ENCODE measurements at places on chromosomes 3 and 15.

DNA sequence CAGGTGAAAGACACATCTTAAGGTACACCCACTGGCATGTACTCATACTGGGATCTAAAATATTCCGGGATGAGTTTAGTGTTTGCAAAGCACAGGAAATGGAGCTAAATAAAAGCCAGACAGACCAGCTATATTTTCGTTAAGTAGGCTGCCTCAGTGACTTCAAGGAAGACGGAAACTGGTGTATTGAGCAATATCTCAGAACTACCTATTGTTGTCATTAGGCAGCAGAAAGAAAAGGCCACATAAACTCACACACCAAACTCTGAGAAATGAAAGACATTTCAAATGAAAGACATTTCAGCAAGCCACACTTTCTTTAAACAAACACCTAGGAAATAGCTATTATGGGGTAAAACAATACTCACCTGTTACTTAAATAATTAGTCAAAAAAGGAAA lies 761.7 kb upstream of the SEMA6D start:
- no peak for DNase-seq

DNA sequence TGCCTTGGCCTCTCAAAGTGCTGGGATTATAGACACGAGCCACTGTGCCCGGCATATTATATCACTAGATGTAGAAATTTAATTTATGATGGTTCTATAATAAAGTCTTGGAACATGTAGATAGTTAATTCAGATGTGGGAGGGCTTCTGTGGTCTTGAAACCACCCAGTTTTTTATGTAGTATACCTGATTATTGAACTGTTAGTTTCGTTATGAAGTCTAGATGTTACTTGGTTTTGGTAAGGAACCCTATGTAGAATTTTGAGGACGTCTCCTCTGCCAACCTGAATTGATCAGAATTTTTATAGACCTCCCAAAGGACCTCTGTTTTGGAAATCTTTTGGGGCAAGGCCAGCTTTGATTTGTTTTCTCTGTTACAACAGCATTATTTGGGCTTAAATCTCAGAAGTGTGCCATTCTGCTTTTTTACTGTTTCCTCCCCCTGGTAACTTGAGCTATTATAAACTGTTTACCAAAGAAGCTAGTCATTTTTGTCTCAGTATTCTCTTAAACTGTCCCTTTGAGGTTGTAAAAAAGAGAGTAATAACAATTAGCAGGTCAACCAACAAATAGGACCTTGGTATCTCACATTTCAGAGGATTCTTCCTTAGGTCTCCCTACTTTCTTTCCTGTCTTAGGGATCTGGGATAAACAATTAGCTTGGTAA lies 20.8 kb downstream of the AKAP13 start:
- DNase-seq: no peak

GRCh38 chr3:9330166-9330703 lies 32.6 kb upstream of the THUMPD3 start:
- DNase-seq: no peak

- no peak for DNase-seq
Observed at GRCh38 chr15:39892418-39892817, 27.6 kb downstream of the GPR176 start.

- DNase-seq: no peak
Observed at GRCh38 chr15:25773248-25773647, 89.9 kb downstream of the ATP10A start.

GRCh38 chr3:180176059-180176458 lies 139.3 kb upstream of the PEX5L start:
- no peak for DNase-seq

DNA sequence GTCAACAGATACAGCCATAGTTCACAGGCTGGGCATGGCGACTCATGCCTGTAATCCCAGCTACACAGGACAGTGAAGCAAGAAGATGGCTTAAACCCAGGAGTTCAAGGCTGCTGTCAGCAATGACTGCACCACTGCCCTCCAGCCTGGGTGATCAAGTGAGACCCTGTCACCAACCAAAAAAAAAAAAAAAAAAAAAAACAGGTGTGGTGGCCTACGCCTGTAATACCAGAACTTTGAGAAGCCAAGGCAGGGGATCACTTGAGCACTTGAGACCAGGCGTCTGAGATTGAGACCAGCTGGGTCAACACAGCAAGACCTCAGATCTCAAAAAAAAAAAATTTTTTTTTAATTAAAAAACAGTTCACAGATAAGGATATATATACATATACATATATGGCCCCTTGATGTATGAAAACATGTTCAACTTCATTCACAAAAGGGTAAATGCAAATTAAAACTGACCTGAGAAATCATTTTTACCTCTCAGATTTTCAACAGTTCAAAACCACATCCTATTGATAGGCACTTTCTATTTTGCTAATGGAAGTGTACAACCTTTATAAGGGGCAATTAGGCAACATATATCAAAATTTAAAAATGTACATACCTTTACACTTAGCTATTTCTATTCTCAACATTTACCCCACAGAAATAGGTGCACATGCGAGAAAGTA lies 51.1 kb downstream of the OSBPL10 start:
- no peak for DNase-seq

- DNase-seq: no peak
Observed at GRCh38 chr15:93213281-93213680, 124.3 kb upstream of the RGMA start.

DNA sequence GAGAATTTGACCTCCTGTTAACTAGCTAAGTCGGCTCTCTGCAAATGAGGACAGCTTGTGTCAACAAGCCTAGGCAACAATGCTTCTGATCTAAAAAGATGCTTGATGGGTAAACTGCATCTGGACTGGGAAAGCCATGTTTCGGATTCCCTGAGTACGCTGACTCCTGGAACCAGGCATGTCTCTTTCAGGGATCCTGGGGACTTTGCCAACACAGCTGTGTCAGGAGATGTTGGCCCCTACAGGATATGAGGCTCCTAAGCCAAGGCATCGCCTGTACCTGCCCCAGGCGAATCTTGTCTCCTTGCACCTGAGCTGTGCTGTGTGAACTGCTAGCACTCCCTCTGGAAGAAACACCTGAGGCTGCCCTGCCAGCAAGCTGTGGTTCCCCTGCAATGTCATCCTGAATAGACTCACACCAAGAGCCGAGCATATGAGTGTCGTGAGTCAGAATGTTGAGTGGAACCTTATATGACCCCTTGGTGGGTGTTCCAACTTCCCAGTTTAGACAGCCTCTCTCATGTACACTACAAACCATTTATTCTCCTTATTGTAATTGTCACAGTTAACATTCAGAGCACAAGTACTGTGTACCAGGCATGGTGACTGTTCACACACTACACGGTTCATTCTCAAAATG lies 17.0 kb downstream of the EOGT start:
- DNase-seq: no peak

DNA sequence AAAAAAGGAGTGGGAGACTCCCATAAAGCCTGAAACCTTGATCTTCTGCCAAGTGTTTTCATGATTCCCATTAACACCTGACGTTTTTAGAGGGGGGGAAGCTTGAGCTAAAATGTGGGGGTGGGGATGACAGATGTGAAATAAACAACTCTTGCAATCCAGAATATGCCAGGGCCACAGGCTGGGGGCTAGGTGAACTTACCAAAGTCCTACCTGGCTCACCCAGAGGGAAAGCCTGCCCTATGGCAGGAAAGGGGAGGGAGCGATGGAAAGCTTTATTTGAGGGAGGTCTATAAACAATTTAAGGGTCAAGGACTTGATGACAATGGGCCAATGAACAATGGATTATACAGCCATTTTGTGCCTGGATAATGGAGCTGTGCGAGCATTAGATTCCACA lies 108.3 kb downstream of the LRIG1 start:
- no peak for DNase-seq

DNA sequence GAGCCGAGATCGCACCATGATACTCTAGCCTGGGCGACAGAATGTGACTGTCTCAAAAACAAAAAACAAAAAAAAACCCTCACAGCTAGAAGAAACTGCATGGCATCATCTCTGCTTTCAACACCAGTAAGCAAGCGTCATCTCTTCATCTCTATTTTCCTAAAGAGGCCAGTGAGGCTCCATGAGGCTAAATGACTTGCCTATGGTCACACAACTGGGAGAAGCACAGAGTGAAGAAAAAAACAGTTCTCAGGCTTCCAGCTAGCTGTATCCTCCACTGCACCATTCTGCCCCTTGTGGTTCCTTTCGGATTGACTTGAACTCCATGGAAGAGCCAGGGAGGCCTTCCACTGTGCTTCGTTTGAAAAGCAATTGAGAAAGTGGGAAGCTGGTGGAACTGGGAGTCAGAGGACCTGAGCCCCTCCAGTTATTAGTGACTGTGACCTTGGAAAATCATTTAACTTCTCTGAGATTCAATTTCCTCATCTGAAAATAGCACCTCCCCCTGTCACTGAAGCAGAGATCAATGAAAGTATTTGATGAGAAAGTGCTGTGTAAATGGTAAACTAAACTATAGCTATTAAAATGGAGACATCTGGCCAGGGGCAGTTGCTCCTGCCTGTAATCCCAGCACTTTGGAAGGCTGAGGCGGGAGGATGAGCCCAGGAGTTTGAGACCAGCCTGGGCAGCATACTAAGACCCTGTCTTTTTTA lies 32.1 kb upstream of the DENND4A start:
- peak; percentile 78 for DNase-seq

DNA sequence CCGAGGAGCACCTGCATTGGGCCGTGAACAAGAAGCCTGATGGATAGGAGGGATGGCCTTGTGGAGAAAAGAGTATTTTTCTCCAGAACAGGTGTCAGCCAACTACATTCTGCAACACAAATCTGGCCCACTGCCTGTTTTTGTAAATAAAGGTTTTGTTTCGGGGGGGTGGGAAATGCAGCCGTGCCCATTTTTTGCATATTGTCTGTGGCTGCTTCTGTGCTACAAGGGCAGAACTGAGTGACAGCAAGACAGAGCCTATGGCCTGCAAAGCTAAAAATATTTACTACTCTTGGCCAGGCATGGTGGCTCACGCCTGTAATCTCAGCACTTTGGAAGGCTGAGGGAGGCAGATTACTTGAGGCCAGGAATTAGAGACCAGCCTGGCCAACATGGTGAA lies 95.9 kb upstream of the AKAP13 start:
- DNase-seq: no peak

- no peak for DNase-seq
Observed at GRCh38 chr15:72800833-72801481, 17.4 kb upstream of the ADPGK start.

GRCh38 chr3:43923104-43923882 lies 232.6 kb downstream of the ABHD5 start:
- no peak for DNase-seq

- DNase-seq: no peak
Observed at GRCh38 chr15:39904115-39904514, 16.0 kb downstream of the GPR176 start.

- no peak for DNase-seq
Observed at GRCh38 chr3:183539811-183540210, 15.7 kb downstream of the KLHL6 start.

- DNase-seq: peak; percentile 5
Observed at GRCh38 chr3:188578576-188579363, 424.8 kb downstream of the LPP start.

- no peak for DNase-seq
Observed at GRCh38 chr15:81653259-81653658, 279.2 kb upstream of the TMC3 start.

DNA sequence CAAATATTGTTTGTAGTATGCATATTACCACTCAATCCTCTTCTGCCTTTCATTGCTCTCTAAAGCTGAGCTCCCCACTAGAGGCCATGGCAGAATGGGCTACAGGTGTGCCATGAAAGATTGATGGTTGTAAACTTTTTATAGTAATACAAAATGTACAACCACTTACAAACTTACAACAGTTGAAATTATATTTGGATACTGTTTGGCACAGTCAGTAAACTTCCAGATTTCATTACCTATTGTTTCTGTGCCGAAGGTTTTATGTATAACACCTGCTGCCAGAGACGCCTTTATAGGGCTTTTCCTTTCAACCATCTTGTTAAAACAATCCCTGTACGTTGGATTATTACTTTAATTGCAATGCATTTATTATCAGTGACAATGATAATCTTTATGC lies 7.0 kb downstream of the ROPN1 start:
- DNase-seq: no peak

DNA sequence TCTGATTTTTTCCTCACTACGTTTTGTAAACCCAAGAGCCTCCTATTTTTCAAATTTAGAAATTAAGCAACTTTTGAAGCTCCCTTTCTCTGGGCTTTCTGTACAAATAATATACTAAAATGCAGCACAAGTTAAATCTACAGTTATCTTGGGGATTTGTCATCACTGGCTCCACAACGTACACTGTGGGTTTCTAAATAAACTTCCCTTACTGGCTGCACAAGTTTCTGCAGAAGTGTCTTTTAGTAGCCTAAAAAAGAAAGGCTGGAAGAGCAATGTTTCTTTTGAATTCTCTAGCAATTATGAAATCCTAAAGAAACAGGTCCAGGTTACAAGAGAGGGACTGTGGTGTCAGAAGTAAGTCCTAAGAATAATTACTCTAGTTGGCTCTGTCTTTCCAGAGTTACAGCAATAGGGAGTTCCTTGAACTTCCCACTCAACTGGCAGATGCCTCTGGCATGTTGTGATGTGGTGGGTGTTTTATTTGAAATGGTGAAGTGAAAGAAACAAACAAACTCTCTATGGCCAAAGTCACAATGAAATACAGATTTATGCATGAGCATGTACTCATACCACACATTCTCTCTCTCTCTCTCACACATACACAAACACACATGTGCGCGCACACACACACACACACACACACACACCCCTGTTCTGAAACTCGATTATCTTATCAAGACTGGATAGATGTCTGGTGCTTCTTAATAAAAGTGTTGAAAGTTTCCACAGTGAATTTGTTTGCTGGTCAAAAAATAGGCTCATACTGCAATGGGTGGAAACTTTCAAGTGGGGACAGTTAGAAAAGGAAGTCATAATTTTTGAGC lies 198.2 kb downstream of the SSR3 start:
- DNase-seq: no peak

GRCh38 chr15:92082006-92082843 lies 228.7 kb downstream of the SLCO3A1 start:
- peak; percentile 62 for DNase-seq

- DNase-seq: no peak
Observed at GRCh38 chr3:169661361-169662131, 2.0 kb downstream of the MECOM start.

DNA sequence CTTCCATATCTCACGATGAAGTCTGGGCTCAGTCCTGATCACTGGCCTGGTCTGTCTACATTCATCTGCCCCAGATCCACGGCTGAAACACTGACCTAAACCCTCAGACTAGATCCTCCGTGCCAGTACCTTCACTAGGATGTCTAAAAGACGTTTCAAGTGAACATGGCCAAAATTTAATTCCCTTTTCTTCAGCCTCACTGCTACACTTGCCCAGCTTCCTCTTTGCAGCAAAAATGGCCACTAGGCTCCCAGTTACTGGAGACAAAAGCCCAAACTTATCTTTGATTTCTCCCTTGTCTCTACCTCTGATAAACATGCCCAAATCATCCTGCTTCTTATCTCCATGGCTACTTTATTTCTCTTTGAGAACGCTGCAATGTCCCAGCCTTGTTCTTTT lies 1.7 kb downstream of the RASSF1 start:
- peak; percentile 53 for DNase-seq
